ENCODE measurements at places on chromosomes 2 and 18.

- no peak for DNase-seq
Observed at GRCh38 chr2:72023678-72024390, 123.8 kb downstream of the CYP26B1 start.

DNA sequence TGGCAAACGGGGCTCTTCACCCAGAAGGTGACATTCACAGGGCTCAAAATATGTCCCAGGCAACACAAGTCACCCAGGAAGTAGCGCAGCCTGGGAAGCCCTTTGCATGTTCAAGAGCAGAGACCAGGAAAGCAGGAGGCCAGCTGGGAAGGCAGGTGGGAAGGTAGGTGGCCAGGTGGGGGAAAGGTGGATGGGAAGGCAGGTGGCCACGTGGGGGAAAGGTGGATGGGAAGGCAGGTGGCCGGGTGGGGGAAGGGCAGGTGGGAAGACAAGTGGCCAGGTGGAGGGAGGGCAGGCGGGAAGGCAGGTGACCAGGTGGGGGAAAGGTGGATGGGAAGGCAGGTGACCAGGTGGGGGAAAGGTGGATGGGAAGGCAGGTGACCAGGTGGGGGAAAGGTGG lies 102.7 kb downstream of the ZNF516 start:
- DNase-seq, result no peak

- DNase-seq, result no peak
Observed at GRCh38 chr2:230842473-230842872, 22.3 kb upstream of the ITM2C start.

DNA sequence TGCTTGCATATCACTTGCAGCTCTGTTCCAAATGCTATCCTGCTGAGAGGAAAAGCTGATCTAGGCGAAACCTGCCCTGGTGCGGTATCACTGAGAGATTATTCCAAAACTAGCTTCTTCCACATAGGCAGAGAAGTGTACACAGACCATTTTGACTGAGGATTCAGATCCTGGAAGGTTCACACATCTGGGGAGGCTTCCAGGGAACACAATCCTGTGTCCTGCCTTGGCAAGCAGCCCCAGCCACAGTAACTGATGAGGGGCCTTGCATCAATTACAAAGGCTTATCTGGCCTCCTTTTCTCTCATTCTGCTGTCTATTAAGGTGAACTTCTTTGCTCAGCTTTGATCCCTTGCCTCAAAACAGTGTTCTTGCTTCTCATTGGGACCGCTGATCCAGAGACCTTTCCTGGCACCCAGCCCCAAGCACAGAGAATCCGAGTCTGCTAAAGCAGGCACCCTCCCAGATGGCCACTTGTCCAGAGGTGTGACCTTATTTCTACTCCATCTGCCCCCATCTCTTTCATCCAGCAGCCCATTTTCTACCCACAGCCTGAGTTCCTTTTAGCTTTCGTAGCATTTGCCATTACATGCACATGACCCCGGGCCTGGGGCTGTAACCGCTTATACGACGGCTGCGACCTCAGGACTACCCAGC lies 52.3 kb upstream of the ZFP36L2 start:
- DNase-seq, result no peak

- DNase-seq, result no peak
Observed at GRCh38 chr2:65791404-65791975, 359.1 kb upstream of the SPRED2 start.

GRCh38 chr2:67013821-67014220 lies 383.3 kb upstream of the ETAA1 start:
- DNase-seq, result no peak

GRCh38 chr18:79471046-79471445 lies 75.3 kb downstream of the NFATC1 start:
- no peak for DNase-seq

All from activated T-cell treated with anti-CD3 and anti-CD28 coated beads, Interleukin-2, amount 50 U/mL, for 48 hours (primary cell).